ENCODE measurements at places on chromosomes 2 and 18. TPM values are rescaled to one million over a fixed set of nuclear protein-coding genes. Genes with fewer than 3 reads are reported as not detected.

Gene RNF125
- total RNA-seq = 6.7 TPM

Gene OXER1
- 0.50 TPM for total RNA-seq

Gene DAPL1
- total RNA-seq = 0.89 TPM

Gene DHRS9
- total RNA-seq = 2.5 TPM

Gene ASIC4
- total RNA-seq = 18.8 TPM

Gene IGFBP5
- 179 TPM for total RNA-seq

Gene SPDYA
- total RNA-seq = 1.5 TPM

Gene ZNF521
- total RNA-seq = 64.4 TPM

Gene TUBA3E
- 0.11 TPM for total RNA-seq

Gene ADD2
- 22.7 TPM for total RNA-seq

All from spinal cord (tissue), 10 donors.